ENCODE measurements at places on chromosomes 5 and 9.

DNA sequence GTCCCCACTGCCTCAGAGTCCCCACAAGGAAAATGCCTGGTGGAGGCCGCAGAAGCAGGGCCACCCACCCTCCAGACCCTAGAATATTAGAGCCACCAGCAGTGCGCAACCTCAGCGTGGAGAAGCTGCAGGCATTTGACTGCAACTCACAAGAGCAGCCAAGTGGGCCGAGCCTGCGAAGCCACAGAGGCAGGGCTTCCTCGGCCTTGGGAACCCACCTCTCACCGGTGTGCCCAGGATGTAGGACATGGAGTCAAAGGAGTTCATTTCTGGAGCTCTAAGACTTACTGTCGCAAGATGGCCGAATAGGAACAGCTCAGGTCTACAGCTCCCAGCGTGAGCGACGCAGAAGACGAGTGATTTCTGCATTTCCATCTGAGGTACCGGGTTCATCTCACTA is 397.9 kb upstream of the PIK3R1 start:
- DNase-seq, result no peak

- no peak for DNase-seq
Observed at GRCh38 chr9:70814597-70814996, 306.8 kb downstream of the TRPM3 start.

- no peak for DNase-seq
Observed at GRCh38 chr9:89883401-89884341, 278.9 kb downstream of the GADD45G start.

- no peak for DNase-seq
Observed at GRCh38 chr9:72355153-72355552, 9.9 kb downstream of the ZFAND5 start.

DNA sequence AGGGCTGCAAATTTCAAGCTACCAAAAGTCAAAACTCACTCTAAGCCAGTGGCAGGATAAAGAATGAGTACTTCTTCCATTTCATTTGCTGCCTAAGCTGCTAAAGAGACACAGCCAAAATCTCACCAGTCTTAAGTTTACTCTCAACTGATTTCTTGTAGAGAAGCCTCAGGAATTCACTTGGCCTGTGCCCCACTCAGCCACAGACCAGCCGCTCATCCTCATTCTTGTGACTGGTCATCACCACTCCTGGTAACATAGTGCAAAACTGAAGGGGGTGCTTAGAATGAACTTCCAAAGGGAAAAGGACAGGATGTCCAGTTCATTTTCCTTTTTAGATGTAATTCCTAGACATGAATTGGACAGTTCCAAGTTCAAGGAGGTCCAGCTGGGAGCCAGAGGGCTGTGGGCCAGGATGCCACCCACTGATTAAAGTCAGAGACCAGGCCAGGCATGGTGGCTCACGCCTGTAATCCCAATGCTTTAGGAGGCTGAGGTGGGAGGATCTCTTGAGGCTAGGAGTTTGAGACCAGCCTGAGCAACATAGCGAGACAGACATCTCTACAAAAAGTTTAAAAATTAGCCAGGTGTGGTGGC is 72.7 kb upstream of the RANBP3L start:
- no peak for DNase-seq

DNA sequence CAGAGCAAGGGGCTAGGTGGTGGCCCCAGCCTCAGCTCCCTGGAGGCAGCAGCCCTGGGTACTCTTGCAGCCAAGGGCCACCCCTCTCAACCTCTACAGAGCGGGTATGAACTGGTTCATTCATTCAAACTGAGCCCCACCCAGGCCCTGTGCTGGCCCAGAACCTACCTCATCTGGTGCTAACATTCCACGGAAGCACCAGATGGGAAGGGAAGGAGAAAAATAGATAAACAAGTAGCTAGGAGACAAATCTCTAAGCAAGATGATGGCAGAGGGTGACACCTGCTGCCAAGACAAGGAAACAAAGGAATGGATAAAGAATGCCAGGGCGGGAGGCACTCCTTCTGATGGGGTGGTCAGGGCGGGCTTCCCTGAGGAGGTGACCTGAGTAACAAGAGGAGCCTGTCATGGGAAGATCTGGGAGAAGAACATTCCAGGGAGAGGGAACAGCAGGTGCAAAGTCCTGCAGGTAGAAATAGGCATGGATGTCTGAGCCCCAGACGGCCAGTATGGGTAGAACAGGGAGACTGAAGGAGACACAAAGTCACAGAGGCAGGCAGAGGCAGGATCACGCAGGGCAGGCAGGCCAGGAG is 6.1 kb downstream of the ST6GALNAC4 start:
- DNase-seq, result no peak

- no peak for DNase-seq
Observed at GRCh38 chr5:38953426-38954012, 107.7 kb downstream of the OSMR start.

DNA sequence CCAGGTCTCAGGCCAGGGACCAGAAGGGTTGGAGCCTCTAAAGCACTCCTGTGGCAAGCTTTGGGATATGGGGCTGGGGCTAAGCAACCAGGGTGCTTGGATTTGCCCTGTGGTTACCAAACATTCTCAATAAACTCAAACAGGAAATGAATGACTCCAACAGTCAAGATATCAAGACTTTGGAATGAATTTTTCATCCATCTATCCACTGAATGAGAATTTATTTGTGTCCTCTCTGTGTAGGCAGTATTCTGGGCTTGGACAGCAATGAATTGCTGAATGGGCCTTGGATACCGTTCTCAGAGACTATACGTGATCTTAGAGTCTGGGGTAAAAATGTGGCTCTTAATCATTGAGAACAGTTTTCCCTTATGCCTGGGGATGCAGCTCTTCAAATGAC is 212.5 kb downstream of the DAB2IP start:
- DNase-seq, result no peak

GRCh38 chr9:69606089-69606488 is 66.1 kb downstream of the APBA1 start:
- no peak for DNase-seq

DNA sequence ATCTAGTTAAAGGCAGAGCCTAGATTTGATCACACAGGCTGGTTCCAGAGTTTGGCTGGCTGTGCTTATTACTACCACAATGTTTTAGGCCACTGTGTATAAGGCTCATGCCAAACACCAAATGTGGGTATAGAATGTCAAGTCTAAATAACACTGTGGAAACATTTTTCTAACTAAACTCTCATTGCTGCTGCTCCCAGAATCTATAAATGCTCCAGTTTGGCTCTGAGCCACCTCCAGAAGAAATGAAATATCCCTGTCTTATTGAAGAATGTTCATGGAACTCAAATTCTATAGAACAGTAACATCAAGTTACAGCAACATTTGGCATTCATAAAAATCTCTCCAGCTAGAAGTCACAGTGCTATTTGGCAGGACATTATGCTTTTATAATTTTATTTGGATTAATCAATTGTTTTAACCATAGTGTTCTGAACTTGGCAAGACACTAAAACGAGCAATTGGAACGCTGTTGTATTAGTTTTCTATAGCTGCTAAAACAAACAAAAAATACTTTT is 178.1 kb upstream of the COX7C start:
- DNase-seq, result no peak

GRCh38 chr9:128077847-128078503 is 9.9 kb downstream of the SLC25A25 start:
- DNase-seq, result no peak

GRCh38 chr9:130237763-130238524 is 27.6 kb upstream of the HMCN2 start:
- DNase-seq, result no peak

- DNase-seq, result no peak
Observed at GRCh38 chr5:170348137-170348633, 41.0 kb downstream of the KCNMB1 start.

GRCh38 chr5:120465436-120465961 is 1.4 kb downstream of the PRR16 start:
- no peak for DNase-seq

GRCh38 chr5:72179028-72179815 is 71.9 kb downstream of the MAP1B start:
- no peak for DNase-seq

GRCh38 chr5:78243639-78244038 is 50.9 kb downstream of the AP3B1 start:
- DNase-seq, result no peak

- DNase-seq, result no peak
Observed at GRCh38 chr9:83440641-83441040, 97.6 kb downstream of the FRMD3 start.

- DNase-seq, result no peak
Observed at GRCh38 chr9:16521868-16522411, 348.5 kb downstream of the BNC2 start.

DNA sequence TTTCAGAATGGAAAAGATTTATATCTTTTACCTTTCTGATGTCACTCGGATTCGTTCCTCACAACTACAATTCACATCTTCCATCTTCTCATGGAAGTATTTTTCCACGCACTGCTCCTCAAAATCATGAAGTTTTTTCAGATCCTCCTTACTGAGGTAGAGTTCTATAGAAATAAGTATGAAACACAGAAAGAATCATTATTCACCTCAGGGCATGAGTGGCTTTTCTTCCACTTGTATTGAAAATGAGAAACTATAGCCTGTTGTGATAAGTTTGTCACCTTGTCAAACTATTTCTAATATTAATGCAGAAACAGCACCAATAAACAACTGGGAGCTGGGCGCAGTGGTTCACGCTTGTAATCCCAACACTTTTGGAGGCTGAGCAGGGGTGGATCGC is 116.0 kb downstream of the TRPM6 start:
- DNase-seq, result no peak

GRCh38 chr5:133460172-133460758 is 152.1 kb downstream of the FSTL4 start:
- DNase-seq, result peak; percentile 18

DNA sequence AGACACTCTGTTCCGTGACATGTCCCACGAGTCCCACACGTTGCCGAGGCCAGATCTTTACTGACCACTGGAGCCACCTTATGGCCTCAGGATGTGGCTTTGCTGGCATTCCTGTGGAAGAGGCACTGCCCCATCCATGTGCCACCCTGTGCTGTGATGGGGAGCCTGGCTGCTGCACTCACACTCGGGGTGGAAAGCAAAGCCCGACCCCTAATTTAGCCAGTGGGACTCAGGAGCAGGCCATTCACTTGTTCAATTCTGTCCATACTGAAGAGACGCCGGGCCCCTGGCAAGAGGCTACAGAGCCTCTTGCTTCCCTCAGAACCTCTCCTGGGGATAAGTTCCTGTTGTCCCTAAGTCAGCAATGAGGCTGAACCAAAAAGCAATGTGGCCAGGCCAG is 18.6 kb upstream of the CEP72 start:
- DNase-seq, result no peak

GRCh38 chr5:111004291-111004690 is 67.2 kb upstream of the TSLP start:
- no peak for DNase-seq

DNA sequence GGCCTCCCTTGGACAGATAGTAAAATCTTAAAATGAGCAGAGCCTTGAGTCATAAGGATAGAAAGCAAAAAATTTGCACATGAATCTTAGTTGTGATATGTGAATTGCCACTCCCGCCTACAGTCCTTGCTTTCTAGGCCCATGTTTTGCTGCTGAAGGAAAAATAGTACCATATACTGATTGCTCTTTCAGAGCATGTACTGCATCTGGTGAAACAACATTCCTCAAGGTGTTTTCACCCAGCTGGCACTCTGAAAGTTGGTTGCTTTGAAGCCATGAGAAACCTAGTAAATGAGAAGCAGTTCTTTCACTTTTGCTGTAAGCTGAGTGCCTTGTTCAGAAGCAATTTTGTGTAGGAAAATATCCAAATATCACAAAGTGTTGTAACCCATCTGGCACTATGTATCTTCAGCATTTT is 10.3 kb downstream of the CDC37L1 start:
- DNase-seq, result no peak

DNA sequence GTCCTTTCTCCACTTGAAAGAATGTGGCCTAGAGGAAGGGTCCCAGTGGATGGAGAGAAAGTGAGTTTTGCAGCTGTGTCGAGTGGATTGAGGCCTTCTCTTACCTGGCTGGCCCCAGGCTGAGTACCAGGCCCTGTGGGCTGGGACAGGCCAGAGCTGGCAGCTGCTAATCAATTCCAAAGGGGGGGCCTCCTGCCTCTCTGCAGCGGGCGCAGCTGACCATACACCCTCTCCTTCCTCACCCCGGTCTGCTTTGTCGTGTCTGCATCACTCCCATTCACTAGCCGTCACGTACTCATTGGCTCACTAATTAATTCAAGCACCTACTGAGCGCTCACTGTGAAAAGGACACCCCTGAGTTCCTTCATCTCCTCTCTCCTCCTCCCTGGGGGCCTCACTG is 58.4 kb upstream of the PITX1 start:
- DNase-seq, result no peak

GRCh38 chr5:89397096-89397495 is 514.1 kb upstream of the MEF2C start:
- DNase-seq, result no peak

DNA sequence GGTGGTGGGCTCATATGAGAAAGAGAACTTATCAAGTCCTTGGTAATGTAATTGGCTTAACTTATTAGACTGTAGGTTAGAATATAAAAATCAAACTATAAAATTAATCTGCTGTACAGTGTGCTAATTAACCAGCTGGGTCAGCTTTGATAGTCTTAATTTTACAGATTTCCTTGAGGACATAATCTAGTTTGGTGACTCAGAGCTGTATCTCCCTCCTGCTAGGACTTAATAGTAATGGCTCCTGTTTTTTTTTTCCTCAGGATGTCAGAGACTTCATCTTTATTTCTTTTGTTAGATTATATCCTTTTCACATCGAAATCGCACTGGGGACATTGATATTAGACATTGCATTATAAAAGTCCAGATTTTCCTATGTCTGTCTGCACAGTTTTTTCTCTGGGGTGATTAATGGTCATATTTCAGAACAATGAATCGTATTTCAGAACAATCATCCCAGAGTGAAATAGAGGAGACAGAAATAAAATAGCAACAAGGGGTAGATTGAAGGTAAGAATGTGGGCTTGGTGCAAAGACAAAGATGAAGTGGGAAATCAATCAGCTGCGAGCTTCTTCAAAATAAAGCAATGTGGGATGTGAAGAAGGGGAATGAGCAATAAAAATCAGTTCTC is 346.4 kb upstream of the RIOK2 start:
- no peak for DNase-seq

DNA sequence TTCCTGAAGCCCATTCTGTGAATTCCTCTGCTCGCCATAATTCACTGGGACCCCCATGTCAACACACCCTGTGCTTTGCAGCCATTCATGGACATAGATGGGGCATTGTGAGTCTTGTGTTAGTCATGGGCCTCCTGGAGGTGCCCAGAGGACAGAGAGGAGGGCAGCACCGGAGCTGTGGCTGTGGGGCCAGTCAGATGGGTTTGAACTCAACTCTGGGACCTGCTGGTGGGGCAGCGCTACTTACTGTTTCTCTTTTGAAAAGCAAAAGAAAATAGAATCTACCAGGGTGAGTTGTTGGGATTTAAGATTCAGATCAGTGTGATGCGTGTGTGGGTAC is 11.3 kb upstream of the EXOC3 start:
- DNase-seq, result no peak

DNA sequence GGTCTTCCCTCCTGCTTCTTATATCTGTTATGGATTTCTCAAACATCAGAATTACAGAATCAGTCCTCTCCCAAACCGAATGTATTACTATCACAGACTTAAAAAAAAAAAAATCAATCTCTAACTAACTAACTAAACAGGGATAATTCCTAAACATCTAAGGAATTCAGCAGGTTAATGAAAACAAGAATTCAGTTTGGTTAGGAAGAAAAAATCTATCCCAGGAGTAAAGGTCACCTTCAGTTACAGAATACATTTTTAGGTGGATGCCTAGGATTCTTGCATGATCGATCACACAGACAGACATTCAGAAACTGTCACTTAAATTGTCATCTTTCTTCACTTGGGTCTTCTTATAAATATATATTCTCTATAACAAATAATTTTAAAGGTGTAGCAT is 11.5 kb downstream of the PTAR1 start:
- DNase-seq, result no peak

Data from Panc1 (cell line).